ENCODE measurements at places on chromosomes 1 and 21. TPM values are rescaled to one million over a fixed set of nuclear protein-coding genes. Genes with fewer than 3 reads are reported as not detected.

- no peaks in the 10 kb centered on the region for H3K4me1 ChIP-seq
- DNase-seq: no peak
These were observed 20.8 kb upstream of the FAM3B start for GRCh38 chr21:41295721-41296254.

DNA sequence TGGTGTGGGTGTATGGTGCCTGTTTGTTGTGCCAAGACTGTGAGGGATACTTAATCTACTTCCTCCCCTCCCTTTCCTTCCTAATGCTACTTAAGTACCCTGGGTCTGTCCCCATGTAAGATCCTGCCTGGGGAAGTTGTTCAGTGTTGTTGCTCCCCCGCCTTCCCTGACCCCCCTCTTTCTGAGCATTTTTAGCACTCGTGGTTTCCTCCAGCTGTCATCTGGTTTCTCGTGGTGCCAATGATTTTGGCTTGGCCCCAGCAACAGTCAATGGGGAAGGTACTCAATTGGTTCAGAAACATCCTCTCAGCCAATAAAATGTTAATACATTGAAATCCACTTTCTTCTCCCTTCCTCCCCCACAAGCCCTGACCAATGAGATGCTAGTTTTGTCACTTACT, 8.0 kb upstream of the B4GALT3 start:
- peaks cover 44% of the 10 kb centered on the region for H3K4me1 ChIP-seq
- peak; percentile 62 for DNase-seq
- H3K4me3 ChIP-seq: no peak overlapping the region
- no peaks in the 10 kb centered on the region for H3K27me3 ChIP-seq
- peak overlapping the region; percentile 73 for H3K27ac ChIP-seq
- peaks cover 13% of the 10 kb centered on the region for H3K36me3 ChIP-seq

DNA sequence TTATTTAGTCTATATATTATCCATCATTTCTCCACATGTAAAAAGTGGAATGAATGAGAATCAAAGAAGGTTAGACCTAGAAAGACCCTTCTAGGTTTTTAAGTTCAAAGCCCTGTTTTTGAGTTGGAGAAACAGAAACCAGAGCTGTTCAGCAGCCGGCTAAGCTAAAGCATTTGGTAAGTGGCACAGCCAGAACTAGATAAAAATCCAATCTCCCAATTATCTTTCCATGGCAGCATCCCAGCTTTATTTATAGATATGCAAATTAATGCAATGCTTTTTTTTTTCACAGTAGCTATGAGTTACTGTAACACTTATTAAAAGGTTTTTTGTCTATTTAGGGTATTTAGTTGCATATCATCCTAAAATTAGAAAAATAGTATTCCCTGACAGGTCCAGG, 85.1 kb downstream of the NIBAN1 start:
- H3K4me1 ChIP-seq: peaks cover 77% of the 10 kb centered on the region
- H3K36me3 ChIP-seq: no peaks in the 10 kb centered on the region
- no peaks in the 10 kb centered on the region for H3K27me3 ChIP-seq

DNA sequence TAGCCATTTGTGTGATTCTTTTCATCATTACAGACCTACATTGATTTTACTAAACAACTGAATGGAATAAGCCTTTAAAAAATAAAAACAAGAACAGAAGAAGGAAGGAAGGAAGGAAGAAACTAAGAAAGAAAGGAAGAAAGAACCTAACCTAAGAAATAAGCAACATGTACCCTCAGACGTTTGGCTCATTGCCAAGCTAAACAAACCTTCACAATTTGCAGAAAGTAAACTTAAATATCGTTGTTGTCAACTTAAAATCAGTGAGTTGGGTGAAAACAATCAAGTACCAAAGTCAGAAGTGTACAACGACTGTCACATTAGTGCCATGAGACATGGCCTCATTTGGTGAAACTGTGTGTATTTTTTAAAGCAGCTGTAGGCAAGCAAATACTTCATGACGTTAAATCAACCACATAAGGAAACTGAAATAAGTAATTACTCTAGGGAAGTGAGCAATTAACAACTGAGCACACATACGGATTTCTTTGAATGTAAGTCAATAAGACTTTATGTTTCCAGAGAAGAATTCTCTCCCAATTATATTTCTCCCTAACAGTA, 313.1 kb upstream of the TMPRSS15 start:
- no peak for DNase-seq
- no peak overlapping the region for H3K4me3 ChIP-seq
- no peaks in the 10 kb centered on the region for H3K4me1 ChIP-seq
- H3K27ac ChIP-seq: no peak overlapping the region
- H3K27me3 ChIP-seq: no peaks in the 10 kb centered on the region
- H3K36me3 ChIP-seq: no peaks in the 10 kb centered on the region

DNA sequence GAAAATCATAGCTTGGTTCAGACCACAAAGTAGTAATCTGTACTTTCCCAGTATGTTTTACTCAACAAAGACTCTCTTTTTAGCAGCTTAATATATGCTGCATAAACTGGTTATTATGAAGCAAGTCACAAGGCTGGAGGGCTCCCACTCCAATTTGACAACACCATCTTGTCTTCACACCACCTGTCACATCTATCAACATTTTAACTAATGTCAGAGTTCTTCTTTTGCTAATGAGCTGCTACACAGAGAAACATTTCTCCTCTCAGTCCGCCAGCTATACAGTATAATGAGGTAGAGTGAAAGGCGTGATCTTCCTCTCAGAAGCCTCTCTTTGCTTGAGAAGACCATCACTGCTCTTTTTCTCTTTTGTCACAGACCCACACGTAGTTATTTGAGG, 230.1 kb downstream of the BARHL2 start:
- H3K36me3 ChIP-seq: no peaks in the 10 kb centered on the region
- DNase-seq: no peak
- no peaks in the 10 kb centered on the region for H3K4me1 ChIP-seq
- no peak overlapping the region for H3K4me3 ChIP-seq
- no peak overlapping the region for H3K27ac ChIP-seq

- H3K27ac ChIP-seq: no peak overlapping the region
- no peak for DNase-seq
- H3K27me3 ChIP-seq: peaks cover 28% of the 10 kb centered on the region
- H3K36me3 ChIP-seq: no peaks in the 10 kb centered on the region
These were observed 93.9 kb downstream of the SLC30A10 start for GRCh38 chr1:219834314-219834917.

Gene BTBD8
- 2.9 TPM for total RNA-seq

Gene TAF5L
- 11.6 TPM for total RNA-seq

Gene LRRC53
- total RNA-seq: not detected
